ENCODE measurements at places on chromosomes 7 and 10.
A peak's percentile ranks its signal among the peaks of the same experiment; 100 is the strongest.

DNA sequence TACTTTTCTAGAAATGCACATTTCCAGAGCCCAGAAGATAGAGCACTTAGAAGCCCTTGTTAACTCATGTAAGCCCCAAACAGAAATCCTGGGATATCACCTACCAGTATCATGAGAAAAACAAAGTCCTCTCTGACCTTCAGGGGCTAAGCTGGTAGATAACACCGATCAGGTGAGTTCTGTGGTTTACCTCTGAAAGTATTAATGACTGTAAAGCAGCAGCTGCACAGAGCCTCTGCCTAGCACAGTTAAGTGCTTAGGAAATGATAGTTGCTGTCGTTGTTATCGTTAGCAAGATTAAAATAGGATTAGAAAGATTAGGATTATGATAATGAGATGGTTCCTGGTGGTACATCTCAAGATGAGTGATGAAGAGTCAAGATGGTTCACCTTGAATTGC lies 64.9 kb downstream of the PLXNA4 start:
- DNase-seq = no peak

- DNase-seq = no peak
Observed at GRCh38 chr7:64634406-64635062, 31.4 kb upstream of the ZNF107 start.

DNA sequence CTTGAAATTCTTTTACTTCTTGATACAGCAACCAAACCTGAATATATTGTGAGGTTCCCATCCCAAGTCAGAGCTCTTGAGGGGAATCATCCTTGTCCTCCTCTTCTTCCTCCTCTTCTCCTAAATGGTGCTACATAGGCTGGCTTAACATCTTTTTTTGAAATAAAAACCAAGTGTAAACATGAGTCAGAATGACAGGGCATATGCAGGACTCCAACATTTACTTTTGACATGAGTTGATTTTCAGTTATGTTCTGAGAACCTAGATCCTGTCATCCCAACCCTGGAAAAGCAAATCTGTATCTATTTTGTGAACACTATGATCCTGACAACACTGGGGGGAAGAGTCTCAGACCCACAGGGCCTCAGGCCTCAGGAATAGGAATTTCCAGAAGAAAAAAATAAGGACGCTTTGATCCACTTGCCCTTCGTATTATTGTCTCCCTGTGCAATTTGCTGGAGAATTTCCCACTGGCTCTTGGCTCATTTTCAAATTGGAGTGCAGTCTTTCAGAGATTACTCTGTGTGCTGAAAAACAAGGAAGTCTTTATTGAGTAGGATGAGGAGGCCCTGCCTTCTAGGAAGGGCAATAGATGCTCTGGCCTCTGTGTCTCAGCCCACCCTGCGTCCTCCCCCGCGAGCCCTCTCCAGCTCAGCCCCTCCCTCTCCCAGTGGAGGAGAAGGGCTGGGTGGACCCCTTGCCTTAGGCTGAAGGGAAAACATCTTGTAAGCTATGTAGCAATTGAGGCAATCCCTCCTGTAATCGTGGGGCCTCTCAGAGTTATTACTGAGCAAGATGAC lies 121.6 kb downstream of the CREB5 start:
- DNase-seq = peak; percentile 56

- no peak for DNase-seq
Observed at GRCh38 chr10:16599662-16600061, 78.0 kb upstream of the C1QL3 start.

DNA sequence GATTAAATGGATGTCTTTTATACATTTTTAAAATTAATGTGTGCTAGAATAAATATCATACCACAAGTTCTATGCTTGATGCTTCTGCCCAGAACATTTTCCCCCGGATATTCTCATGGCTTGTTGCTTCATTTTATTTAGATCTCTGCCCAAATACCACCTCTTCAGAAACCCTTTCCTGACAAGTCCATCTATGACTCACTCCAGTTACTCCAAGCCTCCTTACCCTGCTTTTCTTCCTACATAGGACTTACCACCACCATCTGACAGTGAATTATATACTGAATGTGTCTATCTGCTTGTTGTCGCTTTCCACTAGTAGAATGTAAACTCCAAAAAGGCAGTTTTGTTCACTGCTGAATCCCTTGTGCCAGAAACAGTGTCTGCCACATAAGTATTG lies 19.1 kb upstream of the ERVW-1 start:
- DNase-seq = no peak

- DNase-seq = no peak
Observed at GRCh38 chr10:26931223-26931622, 70.5 kb upstream of the ABI1 start.

DNA sequence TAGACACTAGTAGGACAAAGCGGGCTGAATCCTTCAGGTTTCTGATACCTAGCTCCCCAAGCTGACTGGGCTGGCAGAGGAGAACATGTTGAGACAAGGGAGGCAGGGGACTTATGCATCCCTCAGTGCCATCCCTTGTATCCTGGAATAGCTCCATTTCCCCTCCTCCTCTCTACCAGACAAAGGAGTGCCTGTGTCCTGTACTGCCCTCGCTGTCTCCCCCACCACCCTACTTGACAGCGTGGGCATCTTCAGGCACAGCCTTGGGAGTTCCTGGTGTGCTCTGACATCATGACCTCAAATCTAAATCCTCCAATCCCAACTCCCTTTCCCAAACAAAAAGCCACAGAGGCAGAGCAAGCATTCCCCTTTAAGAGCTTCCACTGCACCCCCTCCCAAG lies 9.0 kb downstream of the SFXN3 start:
- no peak for DNase-seq

- peak; percentile 86 for DNase-seq
Observed at GRCh38 chr10:115417585-115418265, 324.6 kb downstream of the ATRNL1 start.

- peak; percentile 90 for DNase-seq
Observed at GRCh38 chr7:128427289-128427891, 17.6 kb upstream of the IMPDH1 start.

DNA sequence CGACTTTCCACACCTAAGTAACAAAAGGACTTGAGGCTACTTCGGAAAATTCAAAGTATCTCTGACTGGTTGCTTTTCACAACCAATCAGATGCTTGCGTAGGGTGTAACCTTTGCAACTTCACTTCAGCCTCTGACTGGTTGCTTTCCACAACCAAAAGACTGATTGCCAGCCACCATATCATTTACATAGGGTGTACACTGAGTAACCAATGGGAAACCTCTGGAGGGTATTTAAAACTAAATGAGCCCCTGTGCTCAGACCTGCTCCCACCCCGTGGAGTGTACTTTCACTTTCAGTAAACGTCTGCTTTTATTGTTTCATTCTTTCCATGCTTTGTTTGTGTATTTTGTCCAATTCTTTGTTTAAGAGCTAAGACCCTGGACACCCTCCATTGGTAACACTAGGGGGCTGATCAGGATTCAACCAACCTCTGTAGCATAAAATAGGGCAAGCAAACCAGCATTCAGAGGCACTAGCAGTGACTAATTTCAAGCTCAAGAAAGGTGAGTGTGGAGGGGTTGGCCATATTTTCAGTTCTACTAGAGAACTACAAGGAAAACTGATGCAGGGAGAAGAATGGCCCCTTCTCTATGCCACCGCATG lies 390.8 kb downstream of the POM121L12 start:
- no peak for DNase-seq

- no peak for DNase-seq
Observed at GRCh38 chr10:15478429-15478828, 107.3 kb upstream of the FAM171A1 start.
